Myocyte (in vitro differentiated cells): ENCODE measurements at places on chromosomes 5 and 9. TPM values are rescaled to one million over a fixed set of nuclear protein-coding genes. Genes with fewer than 3 reads are reported as not detected.

TRIM7 gene
- total RNA-seq: 8.9 and 18.8 TPM in 2 replicates

DNA sequence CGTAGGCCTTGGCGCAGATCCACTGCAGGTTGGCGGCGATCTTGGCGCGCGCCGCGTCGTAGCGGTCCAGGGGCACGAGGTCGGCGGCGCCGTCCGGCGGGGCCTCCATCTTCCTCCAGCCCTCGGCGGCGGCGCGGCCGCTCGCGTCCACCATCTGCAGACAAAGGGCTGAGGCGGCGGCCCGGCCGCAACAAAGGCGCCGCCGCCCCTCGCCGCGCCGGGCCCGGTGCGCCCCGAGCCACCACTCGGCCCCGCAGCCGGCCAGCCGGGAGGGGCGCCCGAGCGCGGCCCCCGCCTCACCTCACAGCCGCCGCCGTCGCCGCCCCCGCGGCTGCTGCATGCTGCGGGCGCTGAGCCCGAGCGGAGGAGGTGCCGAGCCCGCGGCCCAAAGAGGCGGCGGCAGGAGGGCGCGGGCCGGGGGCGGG lies 328 bp downstream of the CAMSAP1 start:
- DNase-seq: no peak

- no peak for DNase-seq
Measured at GRCh38 chr5:176823869-176824412, 13.6 kb downstream of the UNC5A start.

GRCh38 chr5:151214614-151215545 lies 9.0 kb downstream of the CCDC69 start:
- DNase-seq: no peak

IRX4 gene
- total RNA-seq: not detected in 2 replicates

POU5F2 gene
- 0.26 and 0.29 TPM in 2 replicates for total RNA-seq

GRCh38 chr9:126860757-126861466 lies 473 bp downstream of the ZBTB34 start:
- peak; percentile 50 for DNase-seq

BHMT2 gene
- 0.64 and 1.2 TPM in 2 replicates for total RNA-seq

GRCh38 chr9:100167915-100168654 lies 69.0 kb downstream of the INVS start:
- no peak for DNase-seq

CFAP90 gene
- total RNA-seq: not detected in 2 replicates

GRCh38 chr5:141084487-141084989 lies 9.9 kb upstream of the PCDHB2 start:
- DNase-seq: peak; percentile 74

DNA sequence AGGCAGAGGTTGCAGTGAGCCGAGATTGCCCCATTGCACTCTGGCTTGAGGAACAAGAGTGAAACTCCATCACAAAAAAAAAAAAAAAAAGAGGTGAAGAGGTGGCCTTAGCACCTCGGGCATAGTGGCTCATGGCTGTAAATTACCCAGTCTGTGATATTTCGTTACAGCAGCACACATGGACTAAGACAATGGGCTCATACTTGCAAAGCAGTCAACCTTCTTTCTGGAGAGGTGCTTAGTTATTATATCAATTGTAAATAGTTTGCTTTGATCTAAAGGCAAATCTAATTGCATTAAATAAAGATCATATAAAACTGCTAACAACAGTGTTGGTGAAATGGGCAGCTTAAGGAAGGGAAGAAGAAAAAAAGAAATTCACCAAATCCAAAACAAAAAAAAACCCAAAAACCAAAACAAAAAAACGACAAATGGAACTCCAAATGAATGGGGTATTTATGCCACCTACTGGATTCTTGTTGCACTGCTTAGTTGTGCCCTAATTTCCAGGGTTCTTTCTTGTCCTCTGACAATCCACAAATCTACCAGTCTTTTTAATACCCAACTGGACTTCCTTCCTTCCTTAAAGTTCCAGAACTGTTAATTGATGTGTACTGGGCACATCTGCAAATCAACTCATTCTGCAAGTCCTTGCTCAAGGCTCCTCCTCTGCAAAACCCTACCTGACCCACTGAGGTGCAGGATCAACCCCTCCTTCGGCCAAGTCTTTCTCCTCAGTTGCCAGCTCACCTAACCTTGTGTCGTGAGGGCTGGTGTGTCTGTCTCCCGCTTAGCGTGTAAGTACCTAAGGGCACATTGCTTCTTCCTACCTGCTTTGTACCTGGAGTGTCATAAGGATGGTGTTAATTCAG lies 35.0 kb upstream of the DMRT1 start:
- peak; percentile 62 for DNase-seq

GRCh38 chr5:78224358-78224757 lies 70.1 kb downstream of the AP3B1 start:
- no peak for DNase-seq

GRCh38 chr9:129568560-129569501 lies 52.1 kb downstream of the C9orf50 start:
- DNase-seq: no peak

DNA sequence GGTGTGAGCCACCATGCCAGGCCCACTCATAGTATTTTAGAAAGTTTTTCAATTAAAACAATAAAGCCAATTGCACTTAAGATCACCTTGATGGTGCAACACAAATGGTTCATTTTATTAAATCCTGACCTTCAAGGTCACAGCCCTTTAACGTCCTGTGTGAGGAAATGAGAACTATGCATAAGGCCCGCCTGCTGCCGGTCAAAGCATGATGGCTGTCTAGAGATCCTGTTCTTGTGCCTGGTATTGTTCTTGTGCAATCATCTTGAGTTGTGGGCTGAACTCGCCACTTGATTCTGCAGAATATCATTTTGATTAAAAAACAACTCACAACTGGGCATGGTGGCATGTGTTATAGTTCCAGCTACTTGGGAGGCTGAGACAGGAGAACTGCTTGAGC lies 43.6 kb upstream of the FBXW11 start:
- DNase-seq: no peak

GRCh38 chr5:12861886-12862654 lies 957.8 kb upstream of the CTNND2 start:
- no peak for DNase-seq

DNA sequence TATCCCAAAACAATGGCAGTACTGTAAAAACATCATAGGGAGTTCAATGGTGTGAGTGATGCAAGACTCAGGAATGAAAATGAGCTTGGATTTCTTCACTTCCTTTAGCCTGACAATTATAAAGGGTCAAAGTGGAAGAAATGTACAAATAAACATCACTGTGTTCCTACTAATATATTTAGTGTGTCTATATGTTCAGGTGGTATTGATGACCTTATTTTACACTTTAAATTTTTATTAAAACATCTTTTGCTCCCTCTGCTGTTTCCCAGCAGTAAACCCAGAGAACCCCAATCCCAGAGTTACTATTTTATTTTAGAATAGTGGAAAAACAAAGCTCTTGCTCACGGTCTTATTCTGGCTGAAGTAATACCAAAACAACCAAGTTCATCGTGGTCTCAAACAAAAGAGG lies 2.0 kb downstream of the LOX start:
- peak; percentile 13 for DNase-seq

TAF11L10 gene
- total RNA-seq: not detected in 2 replicates

DNA sequence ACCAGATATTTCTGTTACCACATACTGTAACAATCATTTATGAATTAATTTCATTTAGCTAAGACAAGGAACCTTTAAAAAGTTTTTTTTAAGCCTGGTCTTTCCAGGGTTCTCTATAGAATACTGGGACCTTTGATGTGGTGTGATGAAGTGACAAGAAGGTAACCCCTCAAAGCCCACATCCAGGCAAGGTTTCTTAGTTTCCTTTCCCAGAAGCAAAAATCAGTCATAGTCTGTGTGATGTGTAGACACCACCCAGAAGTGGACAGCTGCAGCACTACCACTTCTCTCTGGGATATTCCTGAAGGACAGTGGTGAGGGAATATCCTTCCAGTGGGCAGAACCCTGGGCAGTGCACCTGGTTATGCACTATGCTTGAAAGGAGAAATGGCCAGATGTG lies 115.6 kb downstream of the TTC39B start:
- DNase-seq: no peak

DNA sequence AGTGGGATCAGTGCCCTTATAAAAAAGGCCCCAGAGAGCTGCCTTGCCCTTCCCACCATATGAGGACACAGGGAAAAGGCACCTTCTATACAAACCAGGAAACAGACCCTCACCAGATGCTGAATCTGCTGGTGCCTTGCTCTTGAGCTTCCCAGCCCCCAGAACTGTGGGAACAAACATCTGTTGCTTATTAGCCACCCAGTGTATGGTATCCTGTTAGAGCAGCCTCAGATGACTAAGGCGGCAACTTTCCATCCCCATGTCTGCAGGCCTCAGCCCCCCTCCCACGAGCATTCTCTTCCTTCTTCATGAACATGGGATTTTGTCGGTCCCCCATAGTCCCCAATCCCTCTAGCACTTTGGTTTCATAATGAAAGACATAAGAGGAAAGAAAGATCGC lies 202.5 kb upstream of the GAS1 start:
- DNase-seq: no peak

DNA sequence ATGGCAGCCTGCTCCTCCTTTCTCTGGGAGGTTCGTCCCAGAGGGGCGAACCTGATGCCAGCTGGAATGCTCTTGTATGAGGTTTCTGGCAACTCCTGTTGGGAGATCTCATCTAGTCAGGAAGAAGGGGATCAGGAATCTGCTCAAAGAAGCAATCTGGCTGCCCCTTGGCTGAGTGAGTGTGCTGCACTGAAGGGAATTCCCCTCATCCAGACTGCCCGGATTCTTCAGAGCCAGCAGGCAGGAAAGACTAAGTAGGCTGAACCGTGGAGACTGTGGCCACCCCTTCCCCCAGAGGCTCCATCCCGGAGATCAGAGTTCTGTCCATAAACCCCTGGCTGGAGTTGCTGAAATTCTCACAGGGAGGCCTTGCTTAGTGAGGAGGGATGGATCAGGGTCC lies 476.0 kb downstream of the CSNK1G3 start:
- DNase-seq: no peak

- DNase-seq: peak; percentile 39
Measured at GRCh38 chr9:15249042-15249818, 57.8 kb downstream of the TTC39B start.

- DNase-seq: no peak
Measured at GRCh38 chr5:76341651-76342334, 61.3 kb upstream of the IQGAP2 start.

GRCh38 chr5:179612577-179613459 lies 10.7 kb downstream of the HNRNPH1 start:
- no peak for DNase-seq

ZNF782 gene
- total RNA-seq: 4.1 and 5.7 TPM in 2 replicates

- peak; percentile 30 for DNase-seq
Measured at GRCh38 chr5:62268234-62268633, 37.8 kb upstream of the KIF2A start.

GRCh38 chr5:12272389-12272788 lies 368.1 kb upstream of the CTNND2 start:
- DNase-seq: no peak

CAMK4 gene
- total RNA-seq: 0.19 and 0.42 TPM in 2 replicates

- DNase-seq: no peak
Measured at GRCh38 chr5:172757394-172758010, 13.5 kb downstream of the DUSP1 start.

TEK gene
- total RNA-seq: 0.26 and 0.72 TPM in 2 replicates

TGFBR1 gene
- total RNA-seq: 53.9 and 60.4 TPM in 2 replicates

DNA sequence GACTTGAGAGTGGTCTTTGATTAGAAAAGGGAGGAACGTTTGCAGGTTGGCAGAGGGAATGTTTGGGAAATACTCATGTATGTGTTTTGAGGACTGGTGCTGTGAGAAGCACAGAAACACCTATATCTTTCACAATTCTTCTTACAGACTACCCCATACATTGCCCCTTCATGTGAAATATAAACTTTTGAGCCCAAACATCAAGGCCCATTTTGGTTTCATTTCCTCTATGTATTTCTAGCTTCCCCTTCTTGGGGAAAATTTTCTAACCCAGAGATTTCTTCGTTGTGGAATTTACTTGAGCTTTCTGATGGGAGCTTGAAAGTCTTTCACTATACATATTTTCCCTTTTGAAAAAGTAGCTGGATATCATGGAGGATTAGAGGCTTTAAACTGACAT lies 67.6 kb downstream of the FYB1 start:
- no peak for DNase-seq

TAS2R1 gene
- not detected in 2 replicates for total RNA-seq

DNA sequence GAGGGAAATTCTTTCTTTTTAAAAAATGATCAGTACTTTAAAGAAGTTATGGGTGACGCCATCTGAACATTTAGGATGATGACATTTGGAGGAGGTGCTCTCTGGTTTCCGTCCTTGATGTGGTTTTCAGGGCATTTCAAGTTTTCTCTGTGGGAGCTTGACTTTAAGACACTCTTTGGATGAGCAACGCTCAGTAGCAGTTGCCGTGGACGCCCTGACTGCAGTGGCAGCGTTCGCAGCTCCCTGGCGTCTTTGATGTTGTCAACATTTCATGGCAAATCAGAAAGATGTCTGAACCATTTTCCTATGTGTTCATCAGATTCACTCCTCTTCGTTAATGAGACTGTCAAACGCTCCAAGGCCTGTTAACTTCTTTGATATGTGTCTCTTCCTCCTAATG lies 86.1 kb downstream of the ZNF354C start:
- no peak for DNase-seq

- peak; percentile 97 for DNase-seq
Measured at GRCh38 chr9:117081641-117082317, 333.1 kb downstream of the ASTN2 start.

DNA sequence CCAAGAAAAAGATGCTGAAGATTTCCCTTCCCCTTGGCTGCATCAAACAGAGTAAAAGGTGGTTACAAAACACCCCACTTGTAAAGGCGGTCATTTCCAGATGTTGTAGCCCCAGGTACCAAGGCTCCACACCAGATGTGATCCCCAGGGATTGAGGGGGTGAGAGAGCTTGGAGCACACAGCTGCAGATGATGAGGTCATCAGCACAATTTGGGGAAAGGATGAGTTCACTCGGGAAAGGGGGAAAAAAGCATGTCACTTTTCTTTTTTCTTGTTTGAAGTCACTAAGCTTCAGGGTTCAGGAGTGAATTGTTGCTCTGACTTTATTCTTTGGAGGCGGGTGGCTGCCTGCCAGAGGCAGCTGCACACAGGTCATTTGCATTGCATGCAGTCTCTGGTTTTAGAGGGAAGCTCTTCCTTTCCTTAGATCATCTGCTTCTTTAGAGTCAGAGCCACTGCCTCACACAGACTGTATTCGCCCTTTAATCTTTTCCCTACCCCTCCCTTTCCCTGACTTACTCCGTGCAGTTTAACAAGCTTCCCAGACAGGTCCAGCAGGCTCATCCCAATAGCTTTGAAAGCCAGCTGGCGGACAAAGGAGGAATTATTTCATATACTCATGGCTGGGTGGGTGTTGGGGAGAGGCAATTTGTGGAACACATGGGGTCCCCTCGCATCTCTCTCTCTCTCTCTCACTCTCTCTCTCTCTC lies 409.3 kb upstream of the SLC24A2 start:
- DNase-seq: peak; percentile 80

DNA sequence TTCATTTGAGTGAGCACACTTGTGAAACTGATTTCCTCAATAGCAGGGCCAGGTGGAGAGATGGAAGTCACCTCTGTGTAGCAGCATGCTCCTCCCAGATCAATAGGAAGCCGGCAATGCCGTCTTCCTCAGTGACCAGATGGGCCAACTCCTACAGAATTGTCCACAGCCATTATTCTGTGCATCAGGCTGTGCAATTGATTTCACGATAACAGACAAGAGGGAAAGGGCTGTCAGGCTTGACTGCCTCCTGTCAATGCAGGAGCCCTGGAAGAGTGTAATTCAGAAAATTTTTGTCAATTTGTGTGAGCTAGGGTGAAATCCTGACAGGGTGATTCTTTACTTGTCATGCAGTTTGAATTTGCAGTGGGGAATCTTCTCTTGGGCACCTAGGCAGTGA lies 838.4 kb upstream of the NUDT12 start:
- no peak for DNase-seq

GRCh38 chr9:81387360-81388106 lies 301.8 kb downstream of the TLE1 start:
- DNase-seq: no peak
